CD4-positive, alpha-beta T cell treated with Interleukin-17A for 1 hour (primary cell): ENCODE measurements at places on chromosomes 6 and 20.

DNA sequence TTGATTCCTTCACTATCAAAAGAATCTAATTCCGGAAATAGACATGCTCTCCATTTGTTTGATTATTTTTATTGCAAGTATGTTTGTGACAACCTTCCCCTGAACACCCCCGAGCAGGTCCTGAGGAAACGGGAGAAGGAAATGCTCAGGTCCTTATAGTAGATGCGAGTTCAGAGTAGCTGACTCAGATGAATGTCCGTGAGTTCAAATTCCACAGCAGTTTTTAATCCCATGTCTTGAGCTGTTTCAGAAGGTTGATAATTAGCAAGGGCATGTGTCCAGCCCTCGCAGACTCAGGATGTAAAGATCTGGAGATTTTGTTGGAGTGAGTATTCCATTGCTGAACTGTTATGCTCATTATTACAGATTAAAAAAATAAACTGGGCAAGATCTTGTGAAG lies 169.3 kb downstream of the BCAS1 start:
- no peak for DNase-seq

DNA sequence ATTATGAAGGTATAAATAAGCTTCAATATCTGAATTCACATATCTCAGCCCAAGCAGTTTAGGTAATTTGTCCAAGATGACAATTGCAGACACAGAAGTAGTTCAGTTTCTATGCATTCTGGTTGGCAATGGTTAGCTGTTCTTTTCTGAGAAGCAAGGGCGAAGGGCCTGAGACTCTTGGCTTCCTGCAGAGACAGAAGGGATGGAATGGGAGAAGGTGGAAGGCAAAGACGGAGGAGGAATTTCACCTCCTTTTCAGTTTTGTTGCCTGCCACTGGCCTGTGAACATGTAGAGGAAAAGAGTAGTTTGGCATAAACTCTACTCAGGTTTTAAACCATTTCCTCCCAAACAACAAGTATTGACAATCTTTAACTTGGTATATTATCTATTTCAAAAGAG lies 180.7 kb upstream of the HS3ST5 start:
- DNase-seq = no peak

DNA sequence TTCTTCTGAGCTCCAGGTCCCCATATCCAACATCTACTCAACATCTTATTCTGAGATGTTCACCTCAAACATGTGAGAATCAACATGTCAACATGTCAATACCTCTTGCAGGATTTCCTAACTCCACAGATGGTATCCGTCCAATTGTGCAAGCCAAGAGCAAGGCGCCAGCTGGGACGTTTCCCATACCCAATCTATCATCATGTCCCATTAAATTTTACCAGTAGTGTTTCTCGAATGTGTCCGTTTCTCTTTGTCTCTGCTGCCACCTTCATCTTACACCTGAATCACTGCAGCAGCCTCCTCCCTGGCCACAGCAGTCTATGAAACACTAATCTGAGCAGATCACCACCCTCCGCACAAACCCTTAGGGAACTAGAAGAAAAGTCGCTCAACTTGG lies 78.0 kb upstream of the RPS6KA2 start:
- no peak for DNase-seq

DNA sequence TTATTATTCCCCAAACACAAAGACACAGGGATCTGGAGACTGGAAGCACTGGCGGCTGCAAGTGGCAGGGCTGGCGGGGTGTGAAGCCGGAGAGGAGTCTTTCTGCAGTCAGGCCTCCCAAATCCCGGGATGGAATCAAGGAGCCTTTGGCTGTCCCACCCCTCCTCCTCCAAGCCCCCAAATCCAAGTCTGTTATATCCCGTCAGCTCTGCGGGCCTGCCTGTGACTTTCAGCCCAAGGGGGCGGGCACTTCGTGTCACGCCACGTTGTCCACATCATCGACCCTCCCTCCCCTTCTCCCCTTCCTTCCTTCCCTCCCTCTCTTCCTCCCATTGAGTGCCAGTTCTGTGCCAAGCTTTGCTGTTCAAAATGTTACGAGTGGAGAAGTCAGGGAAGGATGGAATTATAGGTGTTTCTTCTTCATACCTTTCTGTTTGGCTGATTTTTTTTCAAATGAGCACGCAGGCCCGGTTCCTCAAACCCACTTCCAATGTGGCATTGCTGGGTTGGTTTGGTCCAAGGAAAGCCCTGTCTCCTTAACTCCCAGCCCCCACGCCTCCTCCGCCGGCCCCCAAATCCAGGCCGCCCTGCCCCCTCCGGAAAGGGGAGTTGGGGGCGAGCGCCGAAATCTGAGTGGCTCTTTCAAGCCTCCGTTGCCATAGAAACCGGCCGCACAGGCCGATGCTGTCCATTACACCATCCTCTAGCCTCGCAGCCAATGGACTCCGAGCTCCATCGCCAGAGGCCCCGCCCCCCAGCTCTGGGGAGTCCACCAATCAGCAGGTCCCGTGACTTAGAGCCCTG lies 12.7 kb downstream of the ZCCHC3 start:
- peak; percentile 84 for DNase-seq

- no peak for DNase-seq
These were observed 327.8 kb upstream of the MAN1A1 start for GRCh38 chr6:119677384-119677783.

DNA sequence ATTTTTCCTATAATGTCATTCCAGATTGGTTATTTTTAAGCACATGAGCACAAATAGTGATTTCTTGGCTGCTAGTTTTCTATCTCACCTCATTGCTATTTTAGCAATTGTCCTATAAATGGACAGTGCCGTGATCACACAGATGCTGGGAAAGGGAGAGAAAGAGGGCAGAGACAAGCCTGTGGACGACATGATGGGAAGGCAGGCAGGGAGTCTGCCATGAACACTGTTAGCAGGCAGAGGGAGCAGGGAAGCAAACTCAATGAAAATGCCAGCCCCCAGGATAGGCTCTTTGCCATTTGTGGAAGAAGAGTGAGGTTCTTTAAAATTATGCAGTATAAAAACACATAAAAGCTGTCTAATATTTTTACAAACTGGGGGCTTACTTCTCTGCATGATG lies 96.8 kb downstream of the ADTRP start:
- no peak for DNase-seq

- DNase-seq = peak; percentile 57
These were observed 133.9 kb downstream of the HIVEP2 start for GRCh38 chr6:142810952-142811514.

- DNase-seq = no peak
These were observed 31.0 kb downstream of the POM121L2 start for GRCh38 chr6:27281105-27281539.

- no peak for DNase-seq
These were observed 917 bp downstream of the C6orf120 start for GRCh38 chr6:169702840-169703246.

- no peak for DNase-seq
These were observed 234.3 kb downstream of the QKI start for GRCh38 chr6:163648868-163649267.

DNA sequence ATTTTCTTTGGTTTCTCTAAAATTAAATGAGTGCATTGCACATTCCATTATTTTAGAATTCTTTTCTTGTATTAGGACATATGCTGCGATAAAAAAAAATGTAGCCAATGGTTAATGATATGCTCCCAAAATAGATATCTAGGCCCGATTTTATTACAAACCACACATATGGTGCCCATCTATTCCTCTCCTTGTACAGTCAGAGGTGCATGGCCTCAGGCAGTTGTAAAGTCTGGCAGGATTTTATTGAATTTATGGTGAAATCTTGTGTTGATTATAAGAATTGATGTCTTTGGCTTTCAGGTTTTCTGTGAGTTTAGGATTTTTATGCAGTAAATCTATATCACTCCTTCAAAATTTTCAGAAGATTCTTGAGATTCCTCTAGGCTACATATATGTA lies 192.2 kb downstream of the RFPL4B start:
- DNase-seq = no peak

- no peak for DNase-seq
These were observed 159.2 kb downstream of the MTFR2 start for GRCh38 chr6:136090929-136091328.

GRCh38 chr6:107971181-107971580 lies 13.2 kb upstream of the SEC63 start:
- DNase-seq = no peak

DNA sequence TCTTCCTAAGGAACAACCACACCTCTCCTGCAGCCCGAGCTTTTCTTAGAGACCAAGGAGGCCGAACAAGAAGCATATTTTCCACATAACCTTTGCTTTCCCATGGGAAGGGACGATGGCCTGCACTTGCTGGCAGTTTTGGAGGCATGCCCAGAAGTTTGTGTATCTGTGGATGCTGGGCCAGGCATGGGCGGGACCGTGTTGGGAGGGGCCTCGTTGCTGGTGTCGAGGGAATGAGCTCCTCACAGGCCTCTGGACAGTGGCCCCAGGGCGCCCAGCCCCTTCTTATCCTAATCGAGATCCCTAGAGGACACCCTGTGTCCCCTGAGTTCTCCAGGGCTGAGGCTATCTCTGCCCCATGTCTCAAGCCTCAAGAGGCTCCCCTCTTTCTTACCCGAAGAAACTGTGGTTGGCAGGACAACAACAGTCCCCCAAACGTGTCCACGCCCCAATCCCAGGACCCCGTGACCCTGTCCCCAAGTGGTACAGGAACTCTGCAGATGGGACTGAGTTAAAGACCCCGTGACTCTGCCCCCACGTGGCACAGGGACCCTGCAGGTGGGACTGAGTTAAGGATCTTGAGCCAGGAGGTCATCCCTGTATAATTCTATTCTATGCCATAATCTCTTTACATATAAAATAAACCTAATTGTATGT lies 99.5 kb upstream of the BHLHE23 start:
- DNase-seq = no peak

DNA sequence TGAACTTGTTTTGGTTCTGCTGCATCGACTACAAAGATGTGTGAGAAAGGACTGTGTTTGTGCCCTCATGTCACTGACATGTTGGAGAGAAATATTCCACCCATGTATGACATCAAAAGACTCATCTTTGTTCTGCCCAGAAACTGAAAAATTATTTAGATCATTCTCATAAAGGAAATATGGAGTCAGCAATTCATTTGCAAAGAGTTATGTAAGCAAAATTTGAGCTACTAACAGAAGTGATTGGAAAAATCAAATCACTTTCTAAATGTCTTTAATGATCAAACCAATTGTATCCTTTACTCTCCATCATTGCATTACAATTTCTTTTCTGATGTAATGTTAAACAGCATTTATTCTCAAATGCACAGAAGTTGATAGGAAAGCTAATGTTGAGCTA lies 19.3 kb downstream of the ADAT2 start:
- no peak for DNase-seq

- no peak for DNase-seq
These were observed 13.4 kb downstream of the AIG1 start for GRCh38 chr6:143074101-143074500.

DNA sequence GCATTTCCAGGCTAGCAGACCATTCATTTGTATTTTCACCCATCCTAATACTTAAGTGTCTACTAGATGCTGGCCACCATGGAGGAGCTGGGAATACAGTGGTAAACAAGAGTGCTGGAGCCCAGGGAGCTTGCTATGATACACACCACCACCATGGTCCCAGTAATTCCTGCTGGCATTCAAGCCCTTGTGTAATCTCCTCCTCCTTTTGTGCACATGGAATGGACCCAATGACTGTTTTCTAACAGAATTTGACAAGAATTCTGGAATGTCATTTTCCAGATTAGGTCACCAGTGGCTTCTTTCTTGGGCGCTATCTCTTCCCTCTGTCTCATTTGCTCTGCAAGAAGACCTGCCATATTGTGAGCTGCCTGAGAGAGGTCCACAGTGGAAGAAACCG lies 552.0 kb downstream of the C6orf118 start:
- no peak for DNase-seq

DNA sequence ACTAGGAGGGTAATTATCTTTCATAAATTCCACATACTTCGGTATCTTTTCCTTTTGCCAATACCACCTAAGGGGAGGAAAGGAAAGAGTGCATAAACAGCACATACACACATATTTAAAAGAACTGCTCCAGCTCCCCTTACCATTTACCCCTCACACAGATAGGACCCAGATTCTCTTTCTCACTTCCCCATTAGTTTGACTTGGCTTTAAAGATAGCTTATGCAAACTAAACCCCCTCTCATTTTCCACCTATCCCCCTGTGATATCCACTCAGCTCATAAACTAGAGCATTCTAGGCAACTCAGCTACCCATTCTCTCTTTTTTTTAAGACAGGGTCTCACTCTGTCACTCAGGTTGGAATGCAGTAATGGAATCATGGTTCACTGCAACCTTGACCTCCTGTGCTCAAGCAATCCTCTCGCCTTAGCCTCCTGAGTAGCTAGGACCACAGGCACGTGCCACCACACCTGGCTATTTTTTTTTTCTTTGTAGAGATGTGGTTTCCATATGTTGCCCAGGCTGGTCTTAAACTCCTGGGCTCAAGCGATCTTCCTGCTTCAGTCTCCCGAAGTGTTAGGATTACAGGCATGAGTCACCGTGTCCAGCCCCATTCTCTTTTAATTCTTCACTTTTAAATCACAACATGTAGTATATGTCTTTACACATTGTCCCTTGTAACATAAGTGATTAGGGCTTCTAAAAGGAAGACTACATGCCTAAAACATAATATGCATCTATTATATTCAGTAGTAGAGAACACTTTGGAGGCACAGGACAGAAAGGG lies 4.0 kb downstream of the FUCA2 start:
- no peak for DNase-seq

DNA sequence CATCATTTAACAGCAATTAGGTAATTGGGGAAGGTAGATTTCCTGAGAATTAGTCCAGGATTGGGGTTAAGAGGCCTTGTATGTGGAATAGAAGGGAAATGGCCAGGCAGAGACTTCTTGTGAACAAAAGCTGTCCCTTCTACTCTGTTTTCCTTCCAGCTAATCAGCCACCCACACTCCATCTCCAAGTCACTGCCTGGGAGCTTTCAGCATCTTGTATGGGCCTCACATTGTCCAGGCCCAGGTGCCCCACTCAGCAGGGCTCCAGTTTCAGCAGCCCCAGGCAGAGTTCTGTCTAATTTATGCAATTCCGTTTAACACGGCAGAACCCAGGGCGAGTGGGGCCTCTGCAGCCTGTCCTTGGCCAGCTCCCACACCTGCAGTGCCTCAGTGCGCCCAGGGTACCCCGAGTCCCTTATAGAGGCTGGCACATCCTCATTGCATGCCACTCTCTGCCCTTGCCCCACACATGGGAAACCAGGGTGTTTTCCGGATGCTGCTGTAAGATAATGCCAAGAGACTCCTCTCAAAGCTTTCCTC lies 113.0 kb downstream of the EDN3 start:
- no peak for DNase-seq

- no peak for DNase-seq
These were observed 89.9 kb downstream of the SEL1L2 start for GRCh38 chr20:13900496-13900895.

DNA sequence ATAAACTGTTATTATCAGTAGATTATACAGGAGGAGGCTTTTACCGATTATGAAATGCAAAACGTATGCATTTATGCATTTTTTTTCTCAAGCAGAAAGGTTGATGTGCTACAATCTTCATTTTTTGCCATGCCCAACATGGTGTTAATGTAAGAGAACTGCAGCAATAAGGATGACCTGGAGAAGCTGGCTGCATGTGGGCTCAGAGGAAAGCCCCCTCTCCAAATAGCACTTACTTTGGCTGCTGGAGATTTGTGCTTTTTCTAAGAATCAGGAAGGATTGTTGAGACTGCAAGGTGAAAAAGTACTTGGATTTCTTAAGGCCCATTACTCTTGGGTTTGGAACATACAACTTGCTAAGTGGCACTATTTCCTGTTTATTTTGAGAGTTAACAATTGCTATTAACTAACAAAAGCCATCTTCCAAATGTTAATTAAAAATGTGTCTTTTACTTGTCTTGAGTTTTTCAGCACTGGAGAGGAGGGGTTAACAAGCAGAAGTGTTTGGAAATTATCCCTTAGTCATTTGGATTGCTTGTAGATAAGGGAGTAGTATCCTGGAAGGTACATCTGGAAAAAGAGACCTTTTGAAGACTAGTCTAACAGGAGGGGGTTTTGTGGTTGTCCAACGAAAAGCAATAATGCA lies 5.6 kb downstream of the SOX4 start:
- DNase-seq = no peak
